ENCODE measurements at places on chromosomes 11 and 22.

- no peak for DNase-seq
These were observed 68.6 kb upstream of the TMEM45B start for GRCh38 chr11:129747071-129747470.

DNA sequence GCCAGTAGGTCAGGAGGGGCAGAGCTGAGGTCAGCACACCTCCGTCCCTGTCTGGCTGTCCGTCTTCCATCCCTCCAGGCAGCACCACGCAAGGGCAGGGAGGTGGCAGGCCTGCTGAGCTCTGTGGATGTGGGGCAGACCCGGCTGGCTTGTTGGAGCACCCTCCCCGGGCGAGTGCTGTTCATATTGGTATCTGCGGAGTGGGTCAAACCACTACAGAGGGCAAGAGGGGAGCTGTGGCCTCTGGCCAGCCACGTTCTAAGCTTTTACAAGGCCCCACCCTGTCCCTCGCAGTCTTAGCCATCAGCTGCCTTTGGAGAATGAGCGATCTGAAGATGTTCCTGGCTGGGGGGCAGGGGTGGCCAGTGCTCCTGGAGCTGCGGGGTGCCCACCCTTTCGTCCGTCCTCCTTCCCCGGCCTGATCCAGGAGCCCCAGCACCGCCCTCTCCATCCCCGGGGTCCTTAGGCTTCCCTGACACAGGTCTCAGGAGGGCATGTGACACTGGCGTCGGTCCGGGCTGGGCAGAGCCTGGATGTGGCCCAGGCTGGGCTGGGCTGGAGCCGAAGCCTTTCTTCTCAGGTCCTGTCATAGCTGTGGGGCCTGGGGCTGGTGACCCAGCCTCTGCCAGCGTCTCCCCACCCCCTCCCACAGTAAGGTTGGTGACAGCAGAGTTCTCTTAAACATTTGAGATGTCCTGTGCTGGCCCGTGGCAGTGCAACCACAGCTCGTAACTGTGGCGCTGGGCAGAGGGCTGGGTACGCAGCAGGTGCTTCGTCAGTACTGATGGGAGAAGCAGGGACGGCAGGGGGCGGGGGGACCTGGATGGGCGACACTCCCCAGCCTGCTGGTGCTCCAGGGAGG is 31.7 kb upstream of the GRAMD4 start:
- DNase-seq, result no peak

- DNase-seq, result no peak
These were observed 7.9 kb upstream of the GAB2 start for GRCh38 chr11:78425399-78426070.

DNA sequence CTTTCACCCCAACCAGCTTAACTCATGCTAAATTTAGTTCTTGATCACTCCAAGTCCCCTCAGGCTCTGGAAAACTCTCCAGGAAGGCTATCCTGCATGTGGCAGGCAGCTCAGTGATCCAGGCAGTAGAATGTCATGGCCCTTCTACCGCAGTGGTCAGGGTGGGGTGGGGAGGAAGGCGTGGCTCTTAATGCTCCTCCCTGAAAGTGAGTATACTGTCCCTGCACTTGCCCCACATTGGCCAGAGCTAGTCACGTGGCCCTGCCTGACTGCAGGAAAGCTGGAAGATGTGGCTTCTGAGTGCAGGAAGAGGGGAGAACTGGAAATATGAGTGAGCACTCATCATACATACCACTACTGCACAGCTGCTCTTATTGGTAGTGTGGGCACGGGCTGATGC is 102.1 kb downstream of the GRAMD1B start:
- DNase-seq, result no peak

- no peak for DNase-seq
These were observed 532 bp upstream of the VSIG2 start for GRCh38 chr11:124752471-124753102.

DNA sequence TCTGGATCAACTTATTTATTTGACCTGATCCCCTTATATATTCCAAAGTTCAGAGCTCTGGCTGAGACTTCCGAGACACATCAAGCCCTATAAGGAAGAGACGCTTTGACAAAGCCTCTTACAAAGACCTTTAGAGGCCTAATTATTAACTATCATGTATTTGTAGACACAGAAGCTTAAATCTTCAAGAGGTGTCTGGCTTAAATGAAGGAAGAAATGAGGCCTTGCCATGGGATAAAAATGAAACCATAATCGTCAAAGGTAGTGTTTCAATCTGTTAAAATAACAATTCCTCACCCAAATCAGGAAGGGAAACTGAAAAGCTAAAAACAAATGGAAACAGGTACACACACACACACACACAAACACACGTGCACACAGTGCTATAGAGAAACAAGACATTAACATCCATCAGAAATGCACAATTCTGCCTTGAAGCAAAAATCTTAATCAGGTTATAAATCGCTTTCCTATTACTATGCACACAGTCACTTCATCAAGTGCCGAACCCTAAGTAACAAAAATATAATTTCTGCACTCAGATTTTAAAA is 50.2 kb downstream of the PITPNB start:
- DNase-seq, result no peak

DNA sequence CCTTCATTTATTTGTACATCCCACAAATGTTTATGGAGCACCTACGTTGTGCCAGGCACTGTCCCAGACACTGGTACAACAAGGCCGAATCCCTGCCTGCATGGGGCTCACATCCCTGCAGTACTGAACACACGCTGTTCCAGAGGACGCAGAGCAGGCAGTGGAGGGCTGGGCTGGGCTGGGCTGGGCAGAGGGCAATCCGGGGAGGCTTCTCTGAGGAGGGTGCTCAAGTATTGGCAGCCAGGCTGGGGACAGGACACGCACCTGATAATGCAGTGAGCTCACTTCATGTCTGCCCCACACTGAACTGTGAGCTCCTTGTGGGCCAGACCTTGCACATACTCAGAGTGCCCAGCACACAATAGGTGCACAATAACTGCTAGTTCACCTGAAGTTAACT is 34.1 kb downstream of the CYTH4 start:
- no peak for DNase-seq

DNA sequence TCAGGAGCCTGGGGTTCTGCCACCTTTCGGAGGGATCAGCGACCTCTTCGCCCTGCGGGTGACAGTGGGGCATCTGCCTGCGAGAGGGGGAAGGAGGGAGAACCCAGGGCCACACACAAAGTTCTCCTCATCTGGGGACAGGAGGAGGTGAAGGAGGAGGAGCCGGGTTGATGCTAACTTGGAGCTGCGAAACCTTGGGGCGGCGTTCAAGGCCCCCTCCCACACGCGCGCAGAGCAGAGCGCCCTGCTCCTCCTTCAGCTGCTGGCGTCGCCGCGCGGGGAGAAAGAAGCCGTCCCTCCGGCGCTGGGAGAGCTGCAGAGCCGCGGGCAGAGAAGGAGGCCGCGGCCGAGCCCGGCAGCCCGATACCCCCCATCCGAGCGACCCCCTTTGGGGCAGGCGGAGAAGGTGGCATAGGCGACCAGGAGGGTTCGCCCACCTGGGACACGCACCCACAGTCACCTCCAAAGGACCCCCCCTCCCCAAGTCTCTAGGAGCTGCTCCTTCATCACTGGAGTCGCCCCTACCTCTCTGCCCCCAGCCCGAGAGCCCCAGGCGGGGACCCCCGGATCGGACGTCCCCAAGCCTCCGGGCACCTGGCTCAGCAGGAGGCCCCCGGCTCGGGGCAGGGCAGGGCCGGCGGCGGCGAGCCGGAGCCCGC is at the start of gene RASD2:
Gene RASD2, plus strand, starts transcription at position 237 of the 659 bp plus-strand sequence. CDS start 5,979 bp downstream, outside the sequence.
- DNase-seq, result no peak

DNA sequence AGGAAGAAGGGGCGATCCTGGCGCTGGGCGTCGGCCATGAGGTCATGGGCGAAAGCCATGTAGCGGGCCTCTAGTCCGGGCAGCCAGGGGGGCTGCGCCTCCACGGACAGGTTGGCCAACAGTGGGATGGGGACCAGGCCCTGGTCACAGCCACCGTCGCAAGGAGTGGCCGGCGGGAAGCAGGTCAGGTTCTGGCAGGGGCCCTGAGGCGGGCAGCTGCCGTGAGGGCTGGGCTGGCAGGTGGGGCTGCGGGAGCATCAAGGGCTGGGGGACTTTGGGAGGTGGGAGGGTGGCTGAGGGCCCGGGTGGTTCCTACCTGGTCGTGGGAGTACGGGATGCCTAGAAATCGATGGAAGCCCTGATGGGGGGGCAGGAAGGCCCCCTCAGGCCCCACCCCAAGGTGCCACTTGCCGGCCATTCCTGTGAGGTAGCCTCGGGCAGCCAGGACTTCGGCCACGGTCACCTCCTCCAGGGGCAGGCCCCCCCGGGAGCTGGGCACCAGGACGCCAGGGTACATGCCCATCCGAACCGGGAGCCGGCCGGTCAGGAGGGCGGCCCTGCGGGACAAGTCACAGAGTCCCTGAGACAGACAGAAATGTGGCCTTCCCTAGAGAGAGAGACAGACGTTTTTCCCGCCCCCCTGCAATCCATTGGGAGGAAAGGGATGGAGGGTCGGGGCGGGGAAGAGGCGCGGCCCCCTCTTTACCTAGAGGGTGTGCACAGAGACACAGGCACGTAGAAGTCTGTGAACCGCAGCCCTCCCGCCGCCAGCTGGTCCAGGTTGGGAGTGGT is 906 bp downstream of the ARSA start:
- DNase-seq, result no peak

DNA sequence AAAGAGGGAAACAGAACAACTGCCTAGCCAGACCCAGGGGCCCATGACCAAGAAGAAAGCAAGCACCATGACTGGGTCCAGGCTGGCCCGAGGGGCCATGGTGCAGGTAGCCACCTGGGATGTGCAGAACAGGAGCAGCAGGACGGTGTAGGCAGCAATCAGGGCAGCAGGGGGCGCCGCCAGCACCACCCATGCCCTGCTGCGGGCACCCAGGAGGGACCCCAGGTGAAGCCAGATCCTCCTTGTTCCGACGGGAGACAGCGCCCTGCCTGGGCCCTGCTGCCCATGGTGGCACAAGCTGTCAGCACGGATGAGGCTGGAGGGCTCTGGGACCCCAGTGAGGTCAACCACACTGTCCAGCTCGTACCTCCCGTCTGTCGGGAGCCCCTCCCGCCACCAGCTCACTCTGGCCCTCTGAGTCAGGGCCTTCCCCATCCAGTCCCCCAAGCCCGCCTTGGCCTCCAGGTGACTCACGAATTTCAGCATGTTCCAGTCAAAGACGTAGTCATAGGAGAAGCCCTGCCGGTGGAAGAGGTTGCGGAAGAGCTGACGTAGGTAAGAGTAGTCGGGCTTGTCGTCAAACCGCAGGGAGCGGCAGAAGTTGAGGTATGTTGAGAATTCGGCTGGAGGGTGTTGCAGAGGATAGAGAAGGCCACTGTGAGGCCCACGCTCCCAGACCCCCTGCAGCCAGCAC is 18.8 kb downstream of the CSNK1E start:
- no peak for DNase-seq

DNA sequence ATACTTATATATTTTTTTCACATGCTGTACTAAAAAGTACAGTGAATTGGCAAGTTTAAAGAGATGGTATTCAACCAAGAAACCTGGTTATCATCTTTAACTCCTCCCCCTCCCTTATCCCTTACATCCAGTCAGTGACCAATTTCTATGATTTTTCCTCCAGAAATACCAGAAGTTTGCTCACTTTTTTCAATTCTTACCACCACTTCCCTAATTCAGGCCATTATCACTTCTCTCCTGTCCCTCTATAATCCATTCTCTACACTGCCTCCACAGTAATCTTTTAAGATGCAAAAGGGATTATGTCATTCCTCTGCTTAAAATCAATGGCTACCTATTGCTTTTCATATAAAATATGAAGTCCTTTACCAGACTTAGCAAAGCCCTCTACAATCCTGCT is 62.8 kb downstream of the CEP57 start:
- no peak for DNase-seq

GRCh38 chr11:104526006-104526405 is 362.1 kb upstream of the PDGFD start:
- no peak for DNase-seq

DNA sequence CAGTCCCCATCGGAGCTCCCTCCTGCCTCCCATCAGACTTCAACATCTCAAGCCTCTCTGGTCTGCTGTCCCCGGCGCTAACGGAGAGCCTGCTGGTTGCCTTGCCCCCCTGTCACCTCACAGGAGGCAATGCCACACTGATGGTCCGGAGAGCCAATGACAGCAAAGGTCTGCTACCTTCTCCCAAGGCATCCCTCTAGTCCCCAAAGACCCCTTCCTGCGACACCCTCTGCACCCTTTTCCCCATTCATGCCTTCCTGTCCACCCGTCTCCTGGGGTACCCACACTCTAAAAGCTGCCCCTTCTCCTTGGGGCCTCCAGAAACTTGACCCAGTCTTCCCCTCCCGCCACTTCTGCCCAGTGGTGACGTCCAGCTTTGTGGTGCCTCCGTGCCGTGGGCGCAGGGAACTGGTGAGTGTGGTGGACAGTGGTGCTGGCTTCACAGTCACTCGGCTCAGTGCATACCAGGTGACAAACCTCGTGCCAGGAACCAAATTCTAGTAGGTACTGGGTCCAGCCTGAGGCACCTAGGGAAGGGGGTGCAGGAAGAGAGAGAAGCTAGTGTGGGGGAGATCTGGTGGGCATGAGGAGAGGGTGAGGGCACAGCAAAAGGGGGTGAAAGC is 860 bp downstream of the UPK2 start:
- no peak for DNase-seq

DNA sequence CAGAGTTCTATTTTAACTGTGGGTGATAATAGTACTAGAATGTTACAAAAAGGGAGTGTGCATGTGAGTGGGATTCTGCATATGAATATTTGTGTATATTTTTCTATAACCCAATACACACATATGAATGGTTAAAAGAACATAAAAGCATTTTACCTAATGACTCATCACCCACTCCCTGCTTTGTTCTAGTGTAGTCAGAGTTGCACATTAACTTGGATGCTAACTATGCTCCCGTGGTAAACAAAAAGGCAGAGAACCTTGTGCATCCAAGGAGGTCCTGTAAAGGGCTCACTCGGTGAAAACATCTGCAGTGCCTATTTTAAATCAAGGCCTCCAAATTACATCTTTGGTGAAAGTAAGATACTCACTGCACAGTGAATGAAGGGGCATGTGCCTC is 1289.4 kb downstream of the LRRC4C start:
- DNase-seq, result no peak

GRCh38 chr11:34613552-34614056 is 7.3 kb upstream of the EHF start:
- no peak for DNase-seq

GRCh38 chr11:116162886-116163230 is 609.9 kb downstream of the BUD13 start:
- no peak for DNase-seq

- no peak for DNase-seq
These were observed 56.6 kb downstream of the CDON start for GRCh38 chr11:126006068-126006467.

DNA sequence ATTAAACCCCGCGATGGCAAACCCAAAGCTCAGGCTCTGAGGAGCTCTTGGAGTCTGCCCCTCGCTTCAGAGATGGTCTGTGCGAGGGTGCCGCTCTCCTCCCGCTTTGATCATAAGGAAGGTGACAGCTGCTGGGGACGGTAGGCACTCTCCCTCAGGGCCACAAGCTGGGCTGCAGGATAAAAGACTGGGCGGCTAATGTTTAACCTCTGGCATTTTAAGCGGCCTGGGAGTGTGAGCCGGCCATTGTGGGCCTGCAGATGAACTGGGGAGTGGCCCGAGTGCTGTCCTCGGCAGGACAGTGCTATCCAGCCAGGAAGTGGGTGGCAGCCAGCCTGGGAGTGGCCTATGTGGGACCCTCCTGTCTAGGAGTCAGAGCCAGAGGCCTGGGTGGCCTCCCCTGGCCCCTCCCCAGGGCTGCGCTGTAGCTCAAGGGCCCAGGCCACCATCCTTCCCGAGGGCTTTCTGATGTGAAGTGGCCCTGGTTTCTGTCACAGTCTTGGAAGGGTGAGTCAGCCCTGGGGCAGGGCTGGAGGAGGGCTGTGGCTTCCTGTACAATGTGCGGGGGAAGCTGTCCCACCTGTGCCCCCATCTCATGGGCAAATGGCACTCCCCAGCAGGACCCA is 58.7 kb upstream of the PRODH start:
- DNase-seq, result no peak

Measured in sciatic nerve (tissue), 2 donors.